ENCODE measurements at places on chromosomes 13 and 19. TPM values are rescaled to one million over a fixed set of nuclear protein-coding genes. Genes with fewer than 3 reads are reported as not detected.

The CASP14 gene
- polyA plus RNA-seq = not detected

The ERCC1 gene
- 25.9 TPM for polyA plus RNA-seq

The ZNF793 gene
- 2.2 TPM for polyA plus RNA-seq

The SERTM1 gene
- not detected for polyA plus RNA-seq

The APOC1 gene
- polyA plus RNA-seq = not detected

The TMIGD2 gene
- polyA plus RNA-seq = 16.9 TPM

GRCh38 chr19:49114630-49115363 is 627 bp downstream of the LIN7B start:
- H3K4me3 ChIP-seq = no peak overlapping the region
- H3K27ac ChIP-seq = peak overlapping the region; percentile 23
- peak; percentile 18 for DNase-seq
- H3K36me3 ChIP-seq = no peaks in the 10 kb centered on the region

GRCh38 chr13:109728791-109729731 is 57.3 kb downstream of the IRS2 start:
- H3K27ac ChIP-seq = no peak overlapping the region
- no peaks in the 10 kb centered on the region for H3K27me3 ChIP-seq
- DNase-seq = no peak
- H3K4me1 ChIP-seq = no peaks in the 10 kb centered on the region
- no peaks in the 10 kb centered on the region for H3K36me3 ChIP-seq

- no peak for DNase-seq
- no peaks in the 10 kb centered on the region for H3K27me3 ChIP-seq
- H3K27ac ChIP-seq = no peak overlapping the region
These were observed 29.5 kb downstream of the ENOX1 start for GRCh38 chr13:43757266-43757665.

- H3K27ac ChIP-seq = peak overlapping the region; percentile 17
- H3K27me3 ChIP-seq = peaks cover 8% of the 10 kb centered on the region
- DNase-seq = peak; percentile 29
- peaks cover 19% of the 10 kb centered on the region for H3K4me1 ChIP-seq
These were observed 4.5 kb downstream of the ADGRE1 start for GRCh38 chr19:6891761-6892385.

DNA sequence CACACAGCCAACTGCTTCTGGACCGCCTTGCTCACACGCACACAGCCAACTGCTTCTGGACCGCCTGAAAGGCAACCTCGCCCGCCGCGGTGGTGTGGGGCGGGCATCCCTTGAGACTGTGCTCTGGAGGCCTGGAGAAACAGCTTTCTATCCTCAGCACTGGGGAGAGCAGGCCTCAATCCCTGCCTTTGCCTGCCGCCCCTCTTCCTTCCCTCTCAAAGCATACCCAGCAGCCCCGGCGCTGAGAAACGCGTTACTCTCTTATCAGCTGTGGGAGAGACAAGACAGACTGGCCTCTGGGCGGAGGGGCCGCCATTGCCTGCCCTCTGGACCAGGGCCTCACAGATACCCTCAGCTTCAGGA is 2.9 kb downstream of the LIPE start:
- no peaks in the 10 kb centered on the region for H3K36me3 ChIP-seq
- peak overlapping the region; percentile 85 for H3K4me3 ChIP-seq
- peaks cover 45% of the 10 kb centered on the region for H3K4me1 ChIP-seq
- H3K27me3 ChIP-seq = no peaks in the 10 kb centered on the region

DNA sequence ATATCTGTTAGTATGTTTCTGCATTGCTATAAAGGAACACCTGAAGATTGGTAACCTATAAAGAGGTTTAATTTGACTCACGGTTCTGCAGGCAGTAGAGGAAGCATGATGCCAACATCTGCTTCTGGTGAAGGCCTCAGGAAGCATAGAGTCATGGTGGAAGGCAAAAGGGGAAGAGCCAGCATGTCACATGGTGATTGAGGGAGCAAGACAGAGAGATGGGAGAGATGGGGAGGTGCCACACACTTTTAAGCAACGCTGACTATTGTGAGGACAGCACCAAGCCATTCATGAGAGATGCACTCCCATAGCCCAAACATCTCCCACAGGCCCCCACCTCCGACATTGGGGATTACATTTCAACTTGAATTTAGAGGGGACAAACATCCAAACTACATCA is 32.8 kb downstream of the COG6 start:
- H3K4me1 ChIP-seq = peaks cover 18% of the 10 kb centered on the region
- no peaks in the 10 kb centered on the region for H3K27me3 ChIP-seq
- H3K27ac ChIP-seq = no peak overlapping the region
- no peak for DNase-seq

GRCh38 chr19:44723952-44724319 is 24.6 kb upstream of the BCL3 start:
- no peaks in the 10 kb centered on the region for H3K27me3 ChIP-seq
- H3K4me1 ChIP-seq = peaks cover 13% of the 10 kb centered on the region
- no peak overlapping the region for H3K27ac ChIP-seq
- peak; percentile 77 for DNase-seq
- no peaks in the 10 kb centered on the region for H3K36me3 ChIP-seq
- H3K4me3 ChIP-seq = no peak overlapping the region

GRCh38 chr13:27321468-27322431 is 51.1 kb downstream of the RASL11A start:
- peaks cover 11% of the 10 kb centered on the region for H3K27me3 ChIP-seq
- no peak overlapping the region for H3K27ac ChIP-seq
- DNase-seq = no peak
- H3K36me3 ChIP-seq = no peaks in the 10 kb centered on the region
- no peak overlapping the region for H3K4me3 ChIP-seq

GRCh38 chr19:15850385-15850784 is 34.9 kb upstream of the OR10H1 start:
- H3K27me3 ChIP-seq = no peaks in the 10 kb centered on the region
- H3K4me3 ChIP-seq = no peak overlapping the region
- no peak overlapping the region for H3K27ac ChIP-seq
- DNase-seq = no peak
- no peaks in the 10 kb centered on the region for H3K36me3 ChIP-seq

DNA sequence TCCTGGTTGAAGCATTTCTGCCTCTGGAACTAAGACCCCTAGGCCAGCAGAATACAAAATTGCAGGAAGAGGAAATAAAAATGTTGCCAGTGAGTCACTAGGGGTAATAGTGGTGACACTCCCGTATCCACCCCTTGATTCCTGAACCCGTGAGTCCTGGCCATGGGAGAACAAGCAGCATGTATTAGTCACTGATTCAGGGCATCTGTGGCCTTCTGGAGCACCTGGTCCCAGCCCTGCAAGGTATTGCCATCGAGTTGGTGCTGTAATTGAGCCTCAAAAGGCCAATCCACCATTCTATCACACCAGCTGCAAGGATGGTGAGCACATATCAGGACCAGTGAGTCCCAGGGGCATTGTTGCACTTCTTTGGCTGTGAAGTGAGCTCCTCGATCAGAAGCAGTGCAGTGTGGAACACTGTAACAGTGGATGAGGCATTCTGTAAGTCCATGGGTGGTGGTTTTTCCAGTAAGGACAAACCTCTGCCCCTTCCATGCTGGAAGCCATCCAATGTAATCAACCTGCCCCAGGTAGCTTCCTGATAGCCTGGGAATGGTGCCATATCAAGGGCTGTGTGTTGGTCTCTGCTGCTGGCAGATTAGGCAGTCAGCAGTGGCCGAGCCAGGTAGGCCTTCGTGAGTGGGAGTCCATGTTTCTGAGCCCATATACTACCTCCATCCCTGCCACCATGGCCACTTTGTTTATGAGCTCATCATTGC is 39.6 kb downstream of the C1QTNF9 start:
- H3K4me1 ChIP-seq = no peaks in the 10 kb centered on the region
- no peaks in the 10 kb centered on the region for H3K36me3 ChIP-seq
- no peak for DNase-seq

GRCh38 chr13:28357247-28357825 is 137.6 kb downstream of the FLT1 start:
- DNase-seq = peak; percentile 34
- no peaks in the 10 kb centered on the region for H3K27me3 ChIP-seq
- peaks cover 7% of the 10 kb centered on the region for H3K4me1 ChIP-seq
- H3K27ac ChIP-seq = no peak overlapping the region
- no peak overlapping the region for H3K4me3 ChIP-seq

Measured in CD4-positive, CD25-positive, alpha-beta regulatory T cell (primary cell).